Muscle of leg (tissue), 16 donors: ENCODE measurements at places on chromosomes 7 and 10. TPM values are rescaled to one million over a fixed set of nuclear protein-coding genes. Genes with fewer than 3 reads are reported as not detected.

Gene ASB4
- polyA plus RNA-seq = 41.1 TPM

Gene INA
- polyA plus RNA-seq = 0.73 TPM

- DNase-seq = no peak
Measured at GRCh38 chr10:6741541-6741941, 161.5 kb upstream of the PRKCQ start.

DNA sequence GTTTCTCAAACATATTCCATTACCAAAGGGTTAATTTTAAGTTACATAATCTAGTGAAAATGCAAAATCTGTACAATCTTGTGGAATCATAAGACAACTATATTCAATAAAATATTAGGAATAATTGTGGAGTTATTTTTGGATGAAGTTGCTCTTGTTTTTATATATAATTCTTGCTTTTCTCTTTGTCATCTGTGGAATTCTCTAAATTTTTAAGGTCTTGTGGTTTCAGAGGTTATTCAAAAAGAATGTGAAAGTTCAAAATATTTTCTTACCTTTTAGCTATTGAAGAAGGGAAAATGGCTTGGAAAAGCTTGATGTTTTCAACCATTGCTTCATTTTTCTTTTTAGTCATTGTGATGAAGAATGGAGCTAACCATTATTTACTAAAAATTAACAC is 552.1 kb downstream of the TFEC start:
- DNase-seq = no peak
